ENCODE measurements at places on chromosomes 1 and 21.

GRCh38 chr1:182714546-182714945 is 30.2 kb upstream of the RGS8 start:
- DNase-seq, result no peak

GRCh38 chr1:96349896-96350295 is 371.7 kb upstream of the PTBP2 start:
- no peak for DNase-seq

DNA sequence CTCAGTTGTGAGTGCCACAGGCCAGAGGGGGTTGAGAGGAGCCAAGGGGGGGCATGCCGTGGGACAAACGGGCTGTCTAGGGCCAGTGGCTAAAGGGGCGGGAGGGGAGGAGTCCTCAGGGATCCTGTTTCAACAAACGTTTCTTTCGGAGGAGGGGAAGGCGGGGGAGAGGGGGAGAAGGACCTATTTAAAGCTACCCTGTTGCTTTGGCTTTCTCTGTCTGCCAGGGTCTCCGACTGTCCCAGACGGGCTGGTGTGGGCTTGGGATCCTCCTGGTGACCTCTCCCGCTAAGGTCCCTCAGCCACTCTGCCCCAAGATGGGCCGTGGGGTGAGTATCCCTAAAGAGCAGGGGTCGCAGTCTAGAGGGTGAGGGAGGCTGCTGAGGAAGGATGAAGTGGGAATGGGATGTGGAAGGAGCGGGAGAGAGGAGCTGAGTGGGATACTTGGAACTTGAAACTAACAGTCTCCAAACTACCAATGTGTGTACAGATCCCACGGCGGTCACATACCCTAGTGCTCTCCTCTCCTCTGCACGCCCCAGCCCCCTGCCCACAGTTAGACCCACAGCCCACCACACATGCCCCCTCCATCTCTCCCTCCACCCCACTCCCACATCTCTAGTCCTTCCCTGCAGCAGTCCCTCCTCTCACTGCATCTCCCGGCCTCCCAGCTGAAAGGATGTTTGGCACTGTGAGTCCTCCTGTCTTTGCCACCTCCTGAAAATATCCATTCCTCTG is at the start of gene ATP1A2:
TSS of gene ATP1A2 (plus strand) at position 215 of the 738 bp plus-strand sequence. CDS start at position 318, 103 bp downstream.
- DNase-seq, result no peak

DNA sequence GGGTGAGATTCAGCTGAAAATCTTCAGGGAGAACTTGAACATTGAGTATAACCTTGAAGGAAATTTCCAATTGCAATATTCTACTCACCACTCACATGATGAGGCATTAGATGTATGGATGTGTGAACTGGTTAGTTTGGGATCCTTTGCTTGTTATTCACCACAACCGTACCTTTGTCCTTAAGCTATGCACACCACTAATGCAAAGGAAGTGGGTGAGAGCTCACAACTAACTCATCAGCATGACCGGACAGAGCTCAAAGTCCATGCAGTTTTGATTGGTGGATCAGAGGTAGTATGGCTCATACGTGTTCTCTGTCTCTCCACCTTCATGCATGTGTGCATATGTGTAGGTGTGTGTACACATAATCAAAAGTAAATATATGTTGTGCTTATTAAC is 43.5 kb upstream of the MROH9 start:
- no peak for DNase-seq

GRCh38 chr1:115679141-115679611 is 37.4 kb downstream of the VANGL1 start:
- no peak for DNase-seq

All from GM13976 (cell line).